ENCODE measurements at places on chromosomes 5 and 9. TPM values are rescaled to one million over a fixed set of nuclear protein-coding genes. Genes with fewer than 3 reads are reported as not detected.

Gene GABRG2
- total RNA-seq = not detected

Gene PCDH12
- 1.5 TPM for total RNA-seq

Gene IL5
- total RNA-seq = not detected

Gene SLC4A9
- total RNA-seq = 0.13 TPM

Gene GAPT
- 2.0 TPM for total RNA-seq

Gene PCDHGB7
- not detected for total RNA-seq

Gene C9orf50
- not detected for total RNA-seq

GRCh38 chr5:177545487-177546257, 8.7 kb downstream of the FAM193B start:
- DNase-seq = no peak

DNA sequence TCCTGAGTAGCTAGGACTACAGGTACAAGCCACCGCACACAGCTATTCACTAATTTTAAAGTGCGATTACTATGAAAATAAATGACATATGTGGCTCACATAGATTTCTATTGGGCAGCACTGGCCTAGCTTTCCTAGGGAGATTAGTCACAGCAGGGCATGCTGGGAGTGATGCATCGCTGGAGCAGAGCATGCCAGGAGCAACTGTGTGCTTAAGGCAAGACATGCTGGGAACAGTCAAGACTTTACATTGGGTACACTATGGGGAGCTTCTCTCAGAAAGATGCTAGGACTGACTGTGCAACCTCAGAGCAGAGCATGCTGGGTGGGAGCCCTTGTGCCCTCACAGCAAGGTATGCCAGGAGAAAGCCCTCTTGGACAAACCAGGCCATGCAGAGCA, 9.3 kb downstream of the ST6GALNAC6 start:
- DNase-seq = no peak

DNA sequence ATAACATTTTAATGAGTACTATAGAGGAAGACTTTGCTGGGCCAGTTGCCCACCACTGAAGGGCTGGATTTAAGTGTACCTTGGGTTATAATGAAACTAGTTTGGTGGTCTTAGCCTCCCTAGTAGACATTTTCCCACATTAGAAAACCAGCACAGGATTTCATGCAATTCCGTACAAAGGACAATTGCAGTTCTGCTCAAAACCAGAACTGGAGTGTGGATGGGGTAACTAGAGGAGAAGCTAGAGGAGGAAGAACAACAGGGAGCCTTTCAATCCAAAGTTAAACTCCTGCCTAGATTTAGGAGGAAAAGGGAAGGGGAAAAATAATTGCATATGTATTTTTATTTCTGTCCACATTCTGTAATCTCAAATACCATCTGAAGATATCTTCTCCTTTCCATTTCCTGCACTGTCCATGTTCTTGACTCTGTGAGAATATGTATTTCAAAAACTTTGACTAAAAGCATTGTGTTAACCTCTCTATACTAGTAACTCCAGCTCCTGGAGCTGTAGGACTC, 97.5 kb upstream of the SSBP2 start:
- DNase-seq = no peak

DNA sequence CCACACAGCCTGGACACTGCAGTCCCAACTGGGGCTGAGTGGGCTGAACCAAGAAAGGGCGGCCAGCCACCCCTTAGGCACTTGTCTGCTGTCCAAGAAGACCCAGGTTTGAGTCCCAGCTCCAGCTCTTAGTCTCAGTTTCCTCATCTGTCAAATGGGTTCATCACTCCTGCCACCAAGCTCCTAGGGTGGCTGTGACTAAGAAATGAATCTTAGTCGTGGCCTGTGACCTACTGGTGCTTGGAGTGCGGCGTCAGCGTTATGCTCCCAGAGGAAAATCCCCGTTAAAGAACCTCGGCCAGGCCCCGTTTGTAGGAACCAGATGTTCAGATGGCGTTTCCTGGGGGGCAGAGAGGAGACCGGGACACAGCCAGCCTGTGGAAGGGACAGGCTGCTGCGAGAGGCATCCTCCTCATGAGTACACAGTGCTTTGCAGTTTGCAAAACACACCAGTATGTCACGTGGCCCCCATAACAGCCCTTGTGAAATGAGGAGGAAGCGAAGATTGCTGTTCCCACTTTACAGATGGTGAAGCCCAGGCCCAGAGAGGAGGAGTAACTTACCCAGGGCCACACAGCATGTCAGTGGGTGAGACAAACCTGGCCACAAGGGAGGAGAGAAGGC, 3.3 kb downstream of the FIBCD1 start:
- DNase-seq = no peak

- no peak for DNase-seq
These were observed 36.8 kb downstream of the DENND1A start for GRCh38 chr9:123893115-123893514.

- no peak for DNase-seq
These were observed 8.2 kb upstream of the ZFYVE16 start for GRCh38 chr5:80399526-80400239.

DNA sequence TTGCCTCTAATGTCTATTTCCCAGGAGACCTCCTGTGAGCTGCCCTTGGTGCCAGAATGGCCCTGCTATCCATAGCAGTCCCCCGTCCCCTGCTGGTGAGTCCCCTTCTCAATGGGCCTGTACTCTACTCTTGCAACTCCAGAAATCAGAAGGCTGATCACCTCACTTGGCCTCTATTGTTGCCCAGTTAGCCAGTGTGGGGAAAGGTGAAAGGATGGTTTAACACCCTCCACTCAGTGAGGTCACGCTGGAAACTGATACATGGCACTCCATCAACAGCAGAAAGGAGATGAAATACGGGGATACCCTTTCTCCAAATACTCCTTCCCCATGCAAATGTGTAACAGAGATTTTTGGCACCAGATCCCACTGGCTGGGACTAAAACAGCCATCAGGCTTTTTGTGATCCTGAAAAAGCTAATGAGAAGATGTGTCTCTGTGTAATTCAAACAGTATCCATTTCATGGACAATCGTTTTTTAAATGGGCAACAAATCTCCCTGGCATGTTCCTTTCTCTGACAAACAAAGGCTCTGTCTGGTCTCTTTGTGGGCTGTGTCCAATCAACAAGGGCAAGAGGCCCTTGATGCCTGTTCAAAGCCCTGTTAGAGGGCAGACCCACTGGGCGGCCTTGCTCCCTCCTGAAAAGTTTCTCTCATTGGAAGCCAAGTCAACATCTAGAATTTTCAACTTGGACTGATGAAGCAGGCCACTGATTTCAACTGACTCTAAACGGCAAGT, 343.7 kb downstream of the SPOCK1 start:
- no peak for DNase-seq

DNA sequence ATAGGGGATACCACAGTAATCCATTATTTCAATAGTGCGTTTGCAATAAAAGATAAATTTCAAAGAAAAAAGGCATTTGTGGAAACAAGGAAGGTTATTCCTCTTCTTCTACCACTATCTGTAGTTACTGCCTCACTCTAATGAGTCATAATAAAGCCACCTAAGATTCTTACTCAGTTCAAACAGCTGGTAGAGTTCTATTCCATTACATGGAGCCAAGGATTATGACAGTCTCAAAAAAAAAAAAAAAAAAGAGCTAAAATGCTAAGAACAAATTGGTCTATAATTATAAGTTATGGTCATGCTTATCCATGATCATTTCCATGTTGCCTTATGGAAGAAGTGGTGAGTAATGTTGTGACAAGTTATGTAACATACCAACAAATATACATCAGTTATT, 46.3 kb downstream of the DENND1A start:
- DNase-seq = no peak

GRCh38 chr9:133658442-133659431, 22.6 kb downstream of the DBH start:
- DNase-seq = peak; percentile 12

DNA sequence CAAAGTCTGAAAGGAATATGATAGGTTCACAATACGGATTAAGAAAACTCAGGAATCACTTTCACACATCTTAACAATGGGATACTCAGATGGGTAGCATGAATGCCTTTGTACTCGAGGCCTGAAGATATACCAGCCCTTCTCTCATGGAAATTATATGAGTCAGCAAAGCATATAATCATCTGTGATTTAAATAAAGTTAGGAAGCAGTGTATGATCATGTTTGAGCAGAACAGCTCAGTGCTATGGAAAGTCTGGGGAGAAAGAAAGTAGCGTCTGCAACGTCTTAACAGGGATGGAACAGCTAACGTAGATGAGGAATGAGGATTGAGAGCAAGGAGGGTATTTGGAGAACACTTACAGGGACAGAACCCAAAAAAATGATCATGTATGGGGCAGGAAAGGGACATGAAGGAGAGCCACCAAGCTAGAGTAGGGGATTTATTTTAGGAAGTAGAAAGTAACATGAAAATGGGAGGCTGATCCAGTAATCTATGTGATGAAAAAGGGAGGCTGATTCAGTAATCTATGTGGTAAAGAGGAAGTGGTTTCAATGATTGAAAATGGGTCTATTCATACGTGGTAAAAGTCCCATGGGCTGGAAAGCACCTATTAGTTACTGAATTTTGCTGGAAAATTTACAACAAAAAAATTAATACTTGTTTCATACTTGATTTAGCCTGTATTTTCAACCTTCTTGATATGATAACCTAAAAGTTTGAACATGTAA, 85.9 kb downstream of the GNA14 start:
- DNase-seq = no peak

- no peak for DNase-seq
These were observed 36.0 kb downstream of the SCGB3A1 start for GRCh38 chr5:180555168-180555921.

DNA sequence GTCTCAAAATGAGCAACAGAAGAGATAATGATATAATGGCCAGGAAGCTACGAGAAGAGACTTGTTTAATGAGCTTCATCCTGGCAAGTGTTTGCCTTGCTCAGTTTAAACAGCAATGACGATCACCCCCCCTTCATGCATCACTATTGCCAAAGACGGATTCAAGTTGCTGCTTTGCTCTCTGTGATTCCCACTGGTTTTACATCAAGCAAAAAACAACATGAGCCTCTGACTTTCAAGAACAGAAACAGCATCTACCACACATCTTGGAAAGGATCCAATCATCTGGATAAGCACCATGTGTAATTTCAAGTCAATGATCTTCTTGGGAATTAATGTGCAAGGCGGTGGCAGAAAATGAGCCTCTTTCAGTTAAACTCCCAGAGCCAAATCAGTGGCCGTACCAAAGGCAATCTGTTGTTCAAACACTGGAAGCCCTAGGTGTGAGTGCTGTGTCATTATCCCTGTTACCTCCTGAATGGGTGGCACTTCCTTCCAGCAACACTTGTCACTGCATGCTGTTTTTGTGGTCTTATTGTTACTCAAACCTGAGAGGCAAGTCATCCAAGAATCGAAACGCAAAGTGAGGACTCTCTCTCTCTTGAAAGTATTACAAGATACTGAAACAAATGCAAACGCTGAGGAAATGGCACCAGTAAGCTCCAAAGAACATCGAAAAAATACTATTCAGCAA, 72.8 kb downstream of the MED27 start:
- DNase-seq = no peak

GRCh38 chr5:116378007-116378776, 196.4 kb downstream of the SEMA6A start:
- no peak for DNase-seq

DNA sequence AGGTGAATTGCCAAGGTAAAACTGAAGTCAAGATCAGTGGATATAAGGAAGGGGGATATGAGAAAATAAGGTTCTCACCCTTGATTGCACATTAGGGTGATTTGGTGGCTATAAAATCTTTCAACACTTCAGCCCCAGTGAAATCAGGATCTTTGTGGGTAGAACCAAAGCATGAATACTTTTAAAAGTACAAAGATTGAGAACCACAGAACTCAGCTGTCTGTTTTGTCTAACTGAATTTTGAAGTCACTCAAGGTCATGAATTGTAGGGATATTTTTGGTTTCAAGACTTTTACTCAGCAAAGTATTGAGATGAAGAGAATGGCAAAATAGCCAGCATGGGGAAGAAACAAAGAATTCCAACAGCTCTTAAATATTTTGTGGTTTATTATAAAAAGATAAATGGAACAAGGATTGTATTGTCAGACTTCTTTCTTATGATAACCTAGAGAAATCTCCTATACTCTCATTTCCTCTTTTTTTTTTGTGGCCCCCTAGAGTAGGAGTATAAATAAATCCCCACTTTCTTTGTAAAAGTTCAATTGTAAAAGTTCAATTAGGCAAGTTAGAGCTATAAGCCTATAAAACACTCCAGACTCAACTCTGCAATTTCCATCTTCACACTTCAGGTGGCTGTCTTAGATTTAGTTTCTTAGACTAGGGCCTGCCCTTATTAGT, 272.9 kb downstream of the PDE4D start:
- no peak for DNase-seq

- DNase-seq = no peak
These were observed 28.5 kb downstream of the ECPAS start for GRCh38 chr9:111455638-111456037.

DNA sequence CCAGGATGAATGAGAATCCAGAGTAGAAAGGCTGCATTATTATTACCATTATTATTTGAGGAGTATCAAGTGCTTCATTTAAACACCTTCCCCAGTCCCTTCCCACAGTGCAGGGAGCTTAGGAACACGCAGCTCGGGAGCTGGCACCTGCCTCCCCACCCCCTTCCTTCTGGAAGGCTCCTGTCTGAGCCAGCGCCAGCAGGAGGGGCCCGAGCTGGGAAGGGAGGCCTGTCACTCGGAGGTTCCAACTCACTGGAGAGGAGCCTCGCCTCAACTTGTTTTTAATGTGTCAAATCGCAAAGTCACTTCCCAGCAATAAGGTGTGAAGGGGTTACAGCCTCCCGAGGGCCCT, 156.4 kb upstream of the IRX4 start:
- DNase-seq = no peak

DNA sequence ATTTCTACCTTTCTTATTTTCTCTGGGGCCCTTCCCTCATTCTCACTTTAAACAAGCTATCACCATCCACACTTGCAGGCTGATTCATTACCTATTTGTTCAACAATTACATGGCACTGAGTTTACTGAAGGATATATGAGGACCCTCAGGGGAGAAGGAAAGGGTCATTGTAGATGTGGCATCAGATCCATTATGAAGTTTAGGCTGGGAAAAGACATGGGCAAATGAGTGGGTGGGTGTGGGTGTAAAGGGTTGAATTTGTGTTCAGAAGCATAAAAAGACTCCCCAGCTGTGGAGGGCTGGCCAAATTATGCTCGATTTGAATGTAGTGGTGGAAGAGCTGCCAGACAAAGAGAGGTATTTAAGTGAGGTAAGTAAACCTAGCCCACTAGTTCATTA, 55.9 kb upstream of the MTAP start:
- DNase-seq = no peak

DNA sequence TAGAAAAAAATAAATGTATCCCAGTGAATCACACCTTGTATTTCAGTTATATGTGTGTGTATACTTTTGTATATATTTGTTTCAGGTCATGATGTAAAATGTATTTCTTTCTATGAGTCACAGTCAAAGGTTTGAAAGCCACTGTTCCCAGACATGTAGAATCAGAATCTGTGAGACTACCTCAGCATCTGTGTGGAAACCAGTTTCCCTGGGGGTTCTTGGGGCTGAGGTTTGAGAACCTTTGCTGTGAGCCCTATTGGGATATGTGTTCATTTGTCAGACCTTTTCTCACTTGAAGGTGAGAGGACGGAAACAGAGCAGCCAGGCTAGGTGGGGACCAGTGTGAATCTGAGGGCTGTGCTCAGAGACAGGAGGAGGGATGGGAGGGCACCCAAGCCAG, 78.7 kb upstream of the SAP30L start:
- no peak for DNase-seq

All from naive thymus-derived CD4-positive, alpha-beta T cell (primary cell).